ENCODE measurements at places on chromosomes 3 and 15.

DNA sequence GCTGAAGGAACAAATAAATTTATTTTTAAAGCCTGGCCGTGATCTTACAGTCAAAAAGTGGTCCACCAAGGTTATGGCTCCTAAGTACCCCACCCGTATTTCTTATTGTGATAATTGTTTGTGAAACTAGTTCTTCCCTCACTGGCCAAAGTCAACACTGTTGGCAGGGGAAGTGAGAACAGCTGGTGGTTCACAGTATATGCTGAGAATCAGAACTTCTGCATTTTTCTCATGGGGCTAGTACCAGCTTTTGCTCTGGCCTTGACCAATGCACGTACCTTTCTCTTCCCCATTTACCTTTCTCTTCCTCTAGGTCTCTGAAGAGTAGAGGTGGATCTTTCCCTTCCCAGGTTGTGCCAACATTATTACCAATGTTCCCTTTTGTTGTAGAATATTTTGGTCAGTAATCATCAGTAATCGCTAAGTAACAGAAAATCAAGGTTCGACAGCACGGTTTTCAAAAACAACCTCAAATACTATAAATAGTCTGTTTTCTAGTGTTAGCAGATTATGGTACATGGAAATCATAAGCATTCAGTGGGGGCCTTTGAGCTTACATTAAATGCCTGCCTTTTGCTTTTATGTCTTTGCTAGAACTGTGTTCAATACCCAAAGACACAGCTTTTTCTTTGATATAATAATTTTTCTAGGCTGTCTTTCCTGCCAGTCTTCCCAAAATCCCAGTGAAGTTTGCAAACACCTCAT, 268.0 kb downstream of the LPP start:
- DNase-seq = peak; percentile 72

- no peak for DNase-seq
These were observed 204.1 kb downstream of the CADM2 start for GRCh38 chr3:85162905-85163304.

- DNase-seq = no peak
These were observed 179.1 kb upstream of the SMAD3 start for GRCh38 chr15:66886241-66886675.

DNA sequence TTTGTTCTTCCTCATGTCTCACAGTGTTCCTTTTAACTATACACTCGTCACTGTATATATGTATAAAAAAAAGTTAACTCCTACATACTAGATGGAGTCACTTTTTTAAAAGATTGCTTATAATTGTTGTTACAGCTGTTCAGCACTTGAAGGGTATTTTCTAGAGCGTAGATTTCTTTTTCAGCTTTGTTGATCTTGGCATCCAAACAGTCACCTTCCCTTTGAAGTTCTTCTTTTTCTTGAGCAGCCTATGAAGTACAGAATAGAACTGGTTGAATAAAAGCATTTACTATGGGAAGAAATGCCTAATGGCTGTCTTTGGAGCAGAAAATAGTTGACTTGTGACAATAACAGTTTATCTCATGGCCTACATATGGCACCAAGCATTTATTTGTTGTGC, 17.8 kb downstream of the TTC14 start:
- DNase-seq = no peak

- no peak for DNase-seq
These were observed 46.5 kb upstream of the SYNPR start for GRCh38 chr3:63231643-63232042.
